ENCODE measurements at places on chromosomes 1 and 21.

DNA sequence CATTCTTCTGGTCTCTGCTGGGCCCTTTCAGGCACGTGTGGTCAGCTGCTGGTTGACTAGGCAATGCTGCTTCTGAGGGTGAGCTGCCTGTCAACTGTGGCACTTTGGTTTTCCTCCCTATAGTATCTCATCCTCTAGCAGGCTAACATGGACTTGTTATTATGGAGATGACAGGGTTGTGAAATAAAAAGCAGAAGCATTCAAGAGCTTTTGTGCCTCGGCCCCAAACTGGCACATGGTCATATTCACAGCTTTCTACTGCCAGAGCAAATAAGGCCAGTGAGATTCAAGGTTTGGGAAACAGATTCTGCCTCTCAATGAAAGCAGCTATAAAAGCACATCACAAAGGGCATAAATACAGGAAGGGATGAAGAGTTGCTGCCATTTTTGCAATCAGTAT is 1.6 kb upstream of the ZNF124 start:
- no peak for DNase-seq

GRCh38 chr1:33117440-33118085 is 36.6 kb downstream of the AZIN2 start:
- no peak for DNase-seq

DNA sequence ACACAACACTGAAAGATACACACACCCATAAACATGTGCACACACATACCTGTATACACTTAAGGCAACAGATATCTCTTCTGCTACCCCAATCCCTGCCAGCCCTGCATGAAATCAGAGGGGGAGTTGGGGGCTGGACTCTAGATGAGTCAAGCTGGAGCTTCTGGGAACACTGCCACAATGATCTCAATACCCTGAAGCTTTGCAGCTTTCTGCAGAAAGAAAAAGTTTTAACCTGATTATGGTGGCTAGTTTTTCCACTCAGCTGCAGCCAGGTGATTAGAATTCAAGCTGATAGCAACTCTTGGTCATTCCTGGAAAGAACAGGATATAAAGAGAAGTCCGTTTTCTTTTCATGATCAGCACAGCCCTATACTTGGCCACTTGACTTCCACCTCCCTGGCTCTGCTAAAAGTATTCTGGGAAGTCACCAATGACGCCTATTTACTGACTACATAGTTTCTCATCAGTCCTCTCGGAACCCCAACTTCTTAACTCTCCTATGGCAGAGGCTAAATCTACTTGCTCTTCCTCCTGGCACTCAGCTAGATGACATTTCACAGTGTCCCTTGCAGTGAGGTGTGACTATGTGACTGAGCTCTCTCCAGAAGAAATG is 20.7 kb upstream of the DNASE2B start:
- no peak for DNase-seq

GRCh38 chr21:28769683-28770082 is 223.0 kb downstream of the LTN1 start:
- no peak for DNase-seq

DNA sequence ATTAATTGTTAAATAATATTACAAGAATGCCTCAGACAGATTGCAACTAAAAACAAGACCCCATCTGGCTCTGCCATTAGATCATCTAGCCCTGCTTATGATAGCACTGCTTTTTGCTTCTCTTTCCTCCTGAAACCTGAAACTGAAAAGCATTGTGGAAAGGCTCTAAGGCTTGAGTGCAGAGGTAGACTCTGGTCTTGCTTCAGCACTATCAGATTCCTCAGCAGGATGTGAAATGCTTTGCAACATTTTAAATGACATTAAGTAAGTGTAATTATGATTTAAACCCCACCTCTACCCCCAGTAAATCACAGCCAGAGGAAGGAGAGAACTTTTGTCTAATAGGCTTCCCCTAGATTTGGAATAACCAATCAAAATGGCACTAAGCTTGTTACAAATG is 32.9 kb downstream of the PHC2 start:
- no peak for DNase-seq

GRCh38 chr1:168631671-168632400 is 55.4 kb downstream of the XCL1 start:
- DNase-seq = no peak

GRCh38 chr1:99503276-99503747 is 142.6 kb upstream of the PALMD start:
- no peak for DNase-seq

DNA sequence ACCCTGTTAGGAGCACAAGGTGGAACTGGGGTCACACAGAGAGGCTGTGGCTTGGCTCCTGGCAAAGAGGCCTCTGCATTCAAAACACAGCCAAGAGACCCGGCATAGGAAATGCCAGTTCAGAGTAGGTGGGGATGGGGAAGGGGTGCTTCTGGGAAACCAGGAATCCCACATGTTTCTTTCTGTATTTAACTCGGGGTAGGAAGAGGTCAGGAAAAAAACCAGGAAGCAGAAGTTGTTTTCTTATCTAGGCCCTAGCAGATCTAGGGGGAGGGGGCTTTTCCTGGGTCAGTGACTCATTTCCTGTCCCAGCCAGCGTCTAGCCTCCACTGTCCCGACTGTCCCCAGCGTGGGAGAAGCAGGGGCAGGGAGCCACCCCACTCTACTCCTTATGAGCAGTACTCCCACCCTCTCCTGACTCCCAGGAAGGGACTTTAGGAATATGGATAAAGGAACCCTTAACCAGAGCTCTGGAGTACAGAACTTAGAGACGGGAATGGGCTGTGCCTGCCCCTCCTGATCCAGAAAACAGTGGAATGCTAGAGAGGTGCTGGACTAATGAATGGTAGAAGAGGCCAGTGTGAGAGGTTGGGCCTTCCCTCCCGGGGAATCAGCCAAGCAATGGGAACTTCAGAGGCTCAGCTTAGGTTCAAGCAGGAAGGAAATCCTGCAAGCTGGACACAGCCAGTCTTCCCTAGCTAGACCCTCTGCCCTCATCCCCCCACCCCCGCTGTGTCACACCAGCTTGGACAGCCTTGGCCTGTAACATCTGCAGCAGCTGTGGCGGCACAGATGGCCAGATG is 5.7 kb downstream of the FHL3 start:
- no peak for DNase-seq

GRCh38 chr1:187839873-187840272 is 1011.1 kb downstream of the PLA2G4A start:
- no peak for DNase-seq

DNA sequence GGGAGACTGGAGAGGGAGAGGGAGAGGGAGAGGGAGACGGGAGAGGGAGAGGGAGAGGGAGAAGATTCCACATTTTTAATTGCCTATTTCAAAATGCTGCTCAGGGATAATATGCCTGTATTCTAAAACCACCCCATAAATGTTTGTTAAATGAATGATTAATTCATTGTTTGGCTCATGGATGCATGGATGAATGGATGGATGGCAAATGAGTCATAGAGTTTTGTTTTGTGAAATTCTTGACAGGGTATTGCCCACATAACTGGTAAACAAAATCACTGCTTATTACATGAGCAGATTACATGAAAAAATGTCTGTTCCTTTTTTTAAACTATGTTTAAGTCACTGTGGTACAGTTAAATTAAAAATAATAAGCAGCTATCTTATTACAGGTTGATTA is 220.4 kb downstream of the ZP4 start:
- DNase-seq = no peak

DNA sequence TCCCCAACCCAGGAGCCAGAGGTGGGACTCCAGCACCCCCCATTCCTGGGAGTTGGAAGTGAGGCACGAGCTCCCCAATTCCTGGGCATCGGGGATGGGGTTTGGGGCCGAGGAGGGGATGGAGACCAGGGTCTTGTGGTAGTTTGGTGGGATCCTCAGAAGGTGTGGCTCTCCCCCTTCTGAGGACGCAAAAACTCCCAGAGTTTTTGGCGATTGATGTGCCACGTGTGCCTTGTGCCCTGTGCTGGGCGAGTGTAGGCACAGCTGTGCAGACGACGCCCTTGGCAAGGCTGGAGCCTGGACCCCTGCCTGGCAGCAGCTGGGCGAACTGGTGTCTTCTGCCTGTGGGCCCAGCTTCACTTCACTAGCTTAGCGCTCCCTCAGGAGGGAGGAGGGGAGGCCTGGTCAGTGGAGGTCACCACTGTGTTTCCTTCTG is 2.6 kb downstream of the GUK1 start:
- no peak for DNase-seq

GRCh38 chr1:178011465-178011828 is 41.6 kb upstream of the SEC16B start:
- DNase-seq = no peak

DNA sequence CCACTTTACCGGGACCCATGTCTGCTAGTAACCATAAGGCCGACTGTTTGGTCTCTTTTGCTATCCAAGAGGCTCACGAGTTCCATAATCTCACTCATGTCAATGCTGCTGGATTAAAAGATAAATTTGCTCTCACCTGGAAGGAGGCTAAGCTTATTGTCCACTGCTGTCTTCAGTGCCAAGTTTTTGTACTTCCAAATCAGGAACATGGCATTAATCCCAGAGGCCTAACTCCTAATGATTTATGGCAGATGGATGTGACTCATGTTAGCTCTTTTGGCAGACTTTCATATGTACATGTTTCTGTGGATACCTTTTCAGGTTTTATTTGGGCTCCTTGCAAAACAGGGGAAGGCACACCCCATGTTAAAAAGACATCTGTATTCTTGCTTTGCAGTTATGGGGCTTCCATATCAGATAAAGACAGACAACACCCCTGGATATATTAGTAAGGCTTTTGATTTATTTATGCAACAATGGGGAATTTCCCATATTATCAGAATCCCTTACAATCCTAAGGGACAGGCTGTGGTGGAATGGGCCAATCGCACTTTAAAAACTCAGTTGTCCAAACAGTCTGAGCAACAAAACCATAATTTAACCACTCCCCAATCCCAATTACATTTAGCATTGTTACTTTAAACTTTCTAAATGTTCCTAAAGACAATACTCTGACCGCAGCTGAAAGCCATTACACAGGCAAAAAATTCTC is 162.7 kb downstream of the IER5 start:
- DNase-seq = no peak

DNA sequence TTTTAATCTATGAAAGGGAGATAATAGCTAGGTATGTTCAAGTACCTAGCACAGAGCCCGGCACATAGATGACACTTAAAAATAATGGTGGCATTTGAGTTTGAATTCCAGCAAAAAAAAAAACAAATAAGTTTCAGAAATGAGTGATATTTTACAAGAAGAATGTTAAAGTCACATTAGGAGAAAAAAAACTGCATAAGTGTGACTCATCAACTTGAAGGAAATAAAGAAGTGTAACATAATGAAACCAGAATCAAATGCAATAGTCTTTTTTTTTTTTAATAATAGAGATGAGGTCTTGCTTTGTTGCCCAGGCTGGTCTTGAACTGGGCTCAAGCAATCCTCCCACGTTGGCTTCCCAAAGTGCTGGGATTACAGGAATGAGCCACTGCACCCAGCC is 17.1 kb downstream of the DNASE2B start:
- DNase-seq = no peak

GRCh38 chr1:150282558-150282958 is 204 bp downstream of the CIART start:
- DNase-seq = no peak

- DNase-seq = no peak
Measured at GRCh38 chr1:204564835-204565234, 48.6 kb downstream of the MDM4 start.

GRCh38 chr1:1857096-1857703 is 33.7 kb downstream of the GNB1 start:
- no peak for DNase-seq

DNA sequence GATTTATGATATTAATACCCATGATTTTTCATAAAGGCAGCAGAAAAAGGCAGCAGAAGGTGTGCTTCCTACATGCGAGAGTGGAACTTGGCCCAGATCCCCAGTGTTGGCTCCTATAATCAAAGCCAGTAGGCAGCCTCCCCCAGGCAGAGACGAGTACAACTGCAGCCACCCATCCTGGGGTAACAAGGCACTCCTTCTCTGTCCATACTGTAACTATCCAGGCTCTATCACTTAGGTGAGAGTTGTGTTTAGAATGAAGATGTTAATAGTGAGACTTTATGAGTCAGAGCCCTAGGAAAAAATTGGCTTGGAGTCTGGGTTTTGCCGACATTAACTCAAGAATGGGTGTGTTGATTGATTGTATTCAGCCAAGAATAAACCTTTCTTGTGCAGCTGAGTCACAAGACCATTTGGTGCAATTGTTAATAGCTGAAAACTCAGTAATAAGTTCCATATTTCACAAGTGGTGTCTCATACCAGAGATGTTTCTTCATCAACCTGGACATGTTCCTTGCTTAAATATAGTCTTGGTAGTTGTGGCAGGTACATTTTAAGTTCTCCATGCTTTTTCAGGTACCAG is 322.3 kb downstream of the DUSP10 start:
- no peak for DNase-seq

GRCh38 chr1:201562257-201562656 is 23.3 kb downstream of the NAV1 start:
- DNase-seq = no peak

DNA sequence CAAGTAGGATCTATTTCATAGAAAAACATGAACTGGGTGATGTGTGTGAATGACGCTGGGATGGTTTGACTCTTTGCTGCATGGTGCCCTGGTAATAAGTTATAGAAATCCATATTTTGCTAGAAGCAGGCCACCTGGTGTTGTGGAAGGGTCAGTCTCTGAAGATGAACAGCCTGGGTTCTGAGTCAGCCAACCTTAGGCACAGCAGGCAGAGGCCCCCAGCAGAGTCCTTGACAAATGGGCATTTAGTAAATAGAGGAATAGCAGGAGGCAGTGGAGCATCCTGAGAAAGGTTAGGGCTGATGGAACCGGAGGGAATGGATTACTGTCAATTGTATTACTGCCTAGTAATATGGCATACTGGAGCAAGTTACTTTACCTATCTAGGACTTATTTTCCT is 20.9 kb downstream of the FGGY start:
- no peak for DNase-seq

DNA sequence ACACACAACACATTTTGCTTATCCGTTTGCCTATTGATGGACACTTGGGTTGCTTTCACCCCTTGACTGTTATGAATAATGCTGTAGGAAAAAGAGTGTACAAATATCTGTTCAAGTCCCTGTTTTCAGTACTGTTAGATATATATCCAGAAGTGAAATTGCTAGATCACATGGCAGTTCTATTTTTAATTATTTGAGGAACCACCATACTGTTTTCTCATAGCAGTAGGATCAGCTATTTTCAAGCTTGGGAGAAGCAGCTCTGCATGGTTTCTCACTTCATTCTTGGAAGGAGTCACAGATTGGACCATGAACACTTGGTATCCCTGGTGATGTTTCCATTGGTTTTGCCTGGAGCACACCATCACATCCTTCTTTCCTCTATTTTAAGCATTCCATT is 114.4 kb upstream of the ZP4 start:
- no peak for DNase-seq

DNA sequence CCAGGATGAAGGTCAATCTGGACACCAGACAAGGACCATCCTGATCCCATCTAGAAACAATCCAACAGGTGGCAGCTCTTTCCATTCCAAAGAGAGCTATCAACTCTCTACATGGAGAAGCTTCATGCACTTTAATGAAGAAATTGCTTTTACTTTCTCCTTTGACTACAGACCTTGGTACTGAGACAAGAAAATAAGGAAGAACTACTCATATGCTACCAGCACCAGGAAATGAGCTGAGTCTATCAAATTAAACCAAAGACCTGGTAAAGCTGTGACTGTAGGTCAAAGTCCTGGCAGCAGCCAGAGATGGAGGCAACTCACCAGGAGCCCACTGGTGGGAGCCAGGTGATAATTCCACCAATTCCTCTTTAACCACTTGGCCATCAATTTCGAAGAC is 64.3 kb upstream of the LRRC8B start:
- DNase-seq = no peak

Measured in stimulated activated CD8-positive, alpha-beta memory T cell treated with anti-CD3 and anti-CD28 coated beads, Interleukin-4, amount 100 ng/mL, for 4 hours (primary cell).